Hematopoietic multipotent progenitor cell (in vitro differentiated cells): ENCODE measurements at places on chromosomes 3 and 15. TPM values are rescaled to one million over a fixed set of nuclear protein-coding genes. Genes with fewer than 3 reads are reported as not detected.
A peak's percentile ranks its signal among the peaks of the same experiment; 100 is the strongest.

DNA sequence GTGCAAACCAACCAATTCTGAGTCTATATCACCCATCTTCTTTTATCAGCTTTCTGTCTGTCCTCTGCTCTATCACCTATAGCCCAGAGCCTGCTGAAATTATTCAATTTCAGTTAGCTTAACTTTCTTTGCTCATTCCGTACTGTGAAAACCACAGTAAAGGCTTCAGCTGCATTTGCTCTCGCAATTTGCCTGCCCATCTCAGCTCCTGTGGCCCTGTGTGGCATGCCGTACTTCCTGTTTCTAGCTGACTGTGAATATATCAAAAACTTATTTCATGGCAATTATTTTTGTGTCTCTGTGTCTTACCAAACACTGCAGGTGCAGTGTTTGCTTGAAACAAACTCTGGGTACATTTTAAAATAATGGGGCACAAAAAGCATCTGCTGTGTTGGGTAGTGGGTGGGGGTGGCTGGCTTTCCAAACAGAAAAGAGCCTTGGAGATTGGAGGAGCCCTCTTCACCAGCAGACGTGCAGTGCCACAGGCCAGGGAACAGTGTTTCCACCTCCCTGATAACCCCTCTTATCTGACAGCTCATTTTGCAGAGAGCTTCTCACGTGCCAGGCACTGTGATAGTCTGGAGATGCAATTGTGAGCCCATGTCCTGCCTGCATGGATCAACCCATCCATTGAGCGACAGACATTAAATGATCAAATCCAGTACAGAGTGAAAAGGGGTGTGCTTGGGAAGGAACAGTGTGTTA lies 45.2 kb downstream of the GASK1A start:
- DNase-seq: no peak

DNA sequence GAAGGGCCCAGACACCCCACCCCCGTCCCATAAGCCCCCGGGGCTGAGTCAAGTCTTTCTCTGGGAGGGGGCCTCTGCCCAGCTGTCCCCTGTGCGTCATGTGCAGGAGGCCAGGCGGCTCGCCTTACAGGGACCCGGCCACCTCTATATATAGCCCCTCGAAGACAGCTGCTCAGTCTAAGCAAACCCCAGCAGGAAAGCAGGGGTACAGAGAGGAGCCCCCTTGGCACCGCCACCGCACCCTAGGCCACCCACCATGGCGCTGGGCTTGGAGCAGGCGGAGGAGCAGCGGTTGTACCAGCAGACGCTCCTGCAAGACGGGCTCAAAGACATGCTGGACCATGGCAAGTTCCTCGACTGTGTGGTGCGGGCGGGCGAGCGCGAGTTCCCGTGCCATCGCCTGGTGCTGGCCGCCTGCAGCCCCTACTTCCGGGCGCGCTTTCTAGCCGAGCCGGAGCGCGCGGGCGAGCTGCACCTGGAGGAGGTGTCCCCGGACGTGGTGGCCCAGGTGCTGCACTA lies at the start of gene KLHL40:
Gene KLHL40, plus strand, starts transcription at position 175 of the 519 bp plus-strand sequence. Its CDS starts 82 bp downstream, at position 257.
- DNase-seq: no peak

The PEX5L gene
- under 0.01 TPM for total RNA-seq

- no peak for DNase-seq
These were observed 188.5 kb downstream of the CADPS start for GRCh38 chr3:62686503-62687294.

GRCh38 chr3:32296251-32297204 lies 58.0 kb downstream of the CMTM8 start:
- peak; percentile 71 for DNase-seq

DNA sequence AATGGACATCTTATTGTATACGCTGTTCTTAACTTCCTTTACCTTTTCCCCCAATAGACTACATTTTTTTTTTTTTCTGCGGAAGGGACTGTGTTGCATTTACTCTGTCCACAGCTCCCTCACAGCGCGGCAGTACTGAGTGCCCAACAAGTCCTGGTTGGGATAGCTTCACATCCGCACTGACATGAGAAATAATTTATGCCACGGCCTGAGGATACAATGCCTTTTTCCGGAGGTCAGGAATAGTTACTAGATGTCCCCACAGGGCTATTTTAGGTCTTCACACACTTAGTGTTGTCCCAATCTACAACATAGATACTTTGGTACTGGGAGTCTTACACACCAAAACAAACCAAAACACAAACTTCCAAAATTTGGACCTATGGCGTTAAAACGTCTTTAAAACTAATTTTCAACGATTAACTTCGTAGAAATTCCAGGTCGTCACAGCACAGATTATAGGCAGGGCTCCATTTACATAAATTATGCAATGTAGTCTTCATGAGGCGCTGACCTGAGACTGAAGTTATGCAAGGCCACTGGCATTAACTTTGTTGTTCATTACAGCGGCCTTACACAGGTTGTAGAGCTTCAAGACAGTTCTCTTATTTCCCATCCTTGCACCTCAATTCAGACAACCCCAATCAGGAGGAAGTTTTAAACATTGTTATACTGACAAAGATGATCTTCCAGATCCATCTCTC lies 989 bp upstream of the PPIB start:
- no peak for DNase-seq

GRCh38 chr3:45927881-45928280 lies 15.4 kb upstream of the CXCR6 start:
- no peak for DNase-seq

DNA sequence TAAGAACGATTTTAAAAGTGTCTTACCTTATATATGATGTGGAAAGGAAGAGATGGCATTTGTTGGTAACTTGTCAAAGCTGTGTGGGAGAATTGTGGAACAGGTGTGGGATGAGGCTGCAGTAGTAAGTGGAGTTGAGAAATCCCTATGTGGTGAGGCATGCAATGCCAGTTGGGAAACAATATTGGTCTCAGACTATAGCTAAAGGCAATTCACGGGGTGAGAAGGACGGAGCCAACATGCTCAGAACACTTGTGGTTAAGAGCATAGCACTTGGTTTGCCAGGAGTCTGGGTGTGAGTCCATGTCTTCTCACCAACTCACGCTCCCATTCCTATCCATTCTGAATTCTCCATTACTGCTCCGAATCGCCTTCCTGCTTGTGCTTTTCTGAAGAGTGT lies 615.6 kb upstream of the ADAMTS9 start:
- no peak for DNase-seq

DNA sequence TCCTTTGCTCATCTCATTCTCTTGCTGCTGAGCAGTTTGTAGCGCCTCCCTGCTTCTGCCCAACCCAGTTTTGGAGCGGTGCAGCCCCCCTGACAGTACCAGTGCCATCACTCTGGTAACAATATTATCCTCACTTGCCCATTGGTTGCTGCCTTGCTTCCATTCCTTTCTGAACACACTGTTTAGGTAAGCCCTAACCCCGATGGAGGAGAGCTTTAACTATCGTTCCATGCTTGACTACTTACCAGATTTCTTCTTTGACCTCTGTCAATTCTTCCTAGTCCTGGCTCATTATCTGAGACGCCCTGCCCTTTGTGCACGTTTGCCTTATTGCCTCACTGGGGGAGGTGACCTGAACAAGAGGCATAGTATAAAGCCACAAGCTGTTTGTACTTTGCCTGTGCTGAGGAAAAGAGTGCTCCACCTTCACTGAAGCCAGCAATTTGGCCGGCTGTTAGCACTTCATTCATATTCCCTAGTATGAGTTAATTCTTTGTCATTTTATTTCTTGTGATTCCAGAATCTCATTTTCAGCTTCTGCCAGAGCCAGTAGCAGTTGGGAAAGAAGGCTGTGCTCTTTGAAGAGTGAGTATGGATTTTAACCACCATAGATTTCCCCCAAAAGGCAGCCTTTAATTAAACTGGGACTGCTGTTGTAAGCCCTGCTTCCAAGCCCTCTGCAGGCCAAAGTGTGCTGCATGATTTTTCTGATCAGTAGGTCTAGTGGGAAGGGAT lies 11.9 kb downstream of the ABHD6 start:
- no peak for DNase-seq

DNA sequence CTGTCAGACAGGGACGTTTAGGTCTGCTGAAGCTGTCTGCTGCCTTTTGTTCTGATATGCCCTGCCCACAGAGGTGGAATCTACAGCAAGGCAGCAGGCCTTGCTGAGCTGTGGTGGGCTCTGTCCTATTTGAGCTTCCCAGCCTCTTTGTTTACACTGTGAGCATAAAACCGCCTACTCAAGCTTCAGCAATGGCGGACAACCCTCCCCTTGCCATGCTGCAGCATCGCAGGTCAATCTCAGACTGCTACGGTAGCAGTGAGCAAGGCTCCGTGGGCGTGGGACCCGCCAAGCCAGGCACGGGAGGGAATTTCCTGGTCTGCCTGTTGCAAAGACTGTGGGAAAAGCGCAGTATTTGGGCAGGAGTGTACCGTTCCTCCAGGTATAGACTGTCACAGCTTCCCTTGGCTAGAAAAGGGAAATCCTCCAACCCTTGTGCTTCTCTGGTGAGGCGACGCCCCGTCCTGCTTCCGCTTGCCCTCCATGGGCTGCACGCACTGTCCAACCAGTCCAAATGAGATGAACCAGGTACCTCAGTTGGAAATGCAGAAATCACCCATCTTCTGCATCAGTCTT lies 71.4 kb downstream of the SPSB4 start:
- DNase-seq: no peak

DNA sequence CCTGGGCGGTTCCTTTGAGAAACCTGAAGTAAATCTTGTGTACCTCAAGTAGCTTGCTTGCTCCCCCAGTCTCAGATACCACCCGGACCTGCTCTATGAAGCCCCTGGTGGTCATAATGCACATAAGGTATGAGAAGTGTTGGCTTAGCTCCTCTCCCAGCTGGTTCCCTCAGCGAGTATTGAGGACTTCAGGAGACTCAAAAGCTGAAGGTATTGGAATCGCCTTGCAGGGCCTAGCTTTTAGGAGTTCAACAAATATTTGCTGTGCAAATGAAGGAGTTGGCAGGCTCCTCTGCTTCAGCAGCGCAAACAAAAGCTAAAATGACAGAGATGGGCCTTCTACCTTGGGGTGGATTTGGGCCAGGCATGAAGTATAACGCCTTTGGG lies 1.7 kb downstream of the CMTM8 start:
- peak; percentile 77 for DNase-seq

- no peak for DNase-seq
These were observed 77.1 kb downstream of the DUT start for GRCh38 chr15:48408327-48408726.

GRCh38 chr3:31010491-31010890 lies 116.0 kb upstream of the GADL1 start:
- no peak for DNase-seq

GRCh38 chr15:68587769-68588385 lies 9.1 kb downstream of the CORO2B start:
- DNase-seq: no peak

DNA sequence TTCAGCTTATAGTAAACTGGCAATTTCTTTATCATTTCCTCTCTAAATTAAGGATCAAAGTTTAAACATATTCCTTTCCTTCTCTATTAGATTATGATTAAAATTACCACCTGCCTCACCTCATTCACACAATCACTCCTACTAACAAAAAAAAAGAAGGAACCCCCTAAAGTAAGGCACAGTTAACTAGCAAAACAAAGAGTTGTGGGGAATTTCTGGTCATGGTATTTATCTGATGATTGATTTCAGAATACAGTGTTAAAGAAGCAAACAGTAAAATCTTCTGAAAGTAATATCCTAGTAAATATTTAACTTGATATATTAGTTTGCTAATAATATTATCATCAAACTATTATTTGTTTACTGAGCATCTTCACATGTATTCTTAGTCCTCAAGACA lies 8.8 kb downstream of the GBE1 start:
- DNase-seq: no peak

GRCh38 chr3:152113413-152113812 lies 155.3 kb upstream of the MBNL1 start:
- DNase-seq: no peak

The GPR149 gene
- not detected for total RNA-seq

DNA sequence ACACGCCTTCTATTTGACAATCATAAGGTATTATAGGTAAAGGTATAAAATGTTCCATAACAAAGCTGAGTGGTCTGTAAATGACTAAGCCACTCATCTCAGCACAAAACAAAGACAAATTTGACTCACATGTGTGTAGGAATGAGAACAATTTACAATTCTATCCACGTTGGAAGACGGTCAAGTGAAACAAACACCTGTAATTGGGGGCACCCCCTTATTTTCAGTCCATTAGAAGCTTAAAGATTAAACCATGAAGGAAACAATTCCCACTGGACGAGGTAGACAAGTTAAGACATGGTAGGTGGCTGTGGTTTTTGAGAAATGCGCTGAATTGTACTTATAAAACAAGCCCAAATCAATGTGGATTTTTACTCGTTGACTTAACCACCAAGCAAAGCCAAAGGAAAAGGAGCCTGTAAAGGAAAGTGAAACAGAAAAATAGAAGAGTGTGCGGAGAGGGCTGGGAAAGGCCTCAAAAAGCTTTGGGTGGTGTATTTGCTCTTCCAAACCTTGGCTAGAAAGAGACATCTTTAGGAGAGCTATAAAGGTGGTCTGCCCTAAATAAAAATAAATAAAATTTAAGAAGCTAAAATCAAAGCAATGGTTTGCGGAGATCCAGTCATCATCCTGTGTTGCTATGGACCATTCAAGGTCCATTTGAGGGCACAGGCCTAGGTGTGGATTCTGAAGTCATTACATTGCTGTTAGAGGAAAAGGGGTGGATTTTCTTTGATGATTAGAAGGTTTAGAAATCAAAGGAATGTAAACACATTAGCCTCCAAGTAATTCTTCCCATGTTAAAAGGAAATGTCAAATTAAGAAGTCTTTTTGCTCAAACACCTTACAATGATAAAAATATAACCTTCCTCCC lies 135.0 kb downstream of the TFG start:
- DNase-seq: no peak

DNA sequence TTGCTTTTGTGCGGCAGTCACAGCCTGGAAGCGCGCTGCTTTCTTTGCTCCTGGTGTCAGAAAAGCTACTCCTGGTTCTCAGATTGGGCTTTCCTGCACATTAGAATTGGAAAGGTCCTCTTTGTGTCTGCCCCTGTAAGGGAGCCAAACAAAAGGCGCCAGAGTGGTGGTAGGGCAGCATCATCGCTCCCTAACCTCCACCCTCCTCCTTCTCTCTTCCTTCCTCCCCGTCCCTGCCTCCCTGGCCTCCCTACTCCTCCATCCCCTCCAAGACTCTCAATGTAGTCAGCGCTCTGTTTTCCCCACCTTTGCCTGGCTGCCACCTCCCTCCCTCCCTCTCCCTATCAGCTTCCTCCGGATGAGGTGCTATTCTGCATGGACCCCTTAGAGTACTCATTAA lies 65.3 kb downstream of the SH3GL3 start:
- no peak for DNase-seq

GRCh38 chr3:37181756-37182155 lies 7.4 kb upstream of the LRRFIP2 start:
- no peak for DNase-seq

GRCh38 chr15:82810061-82810889 lies 847 bp downstream of the WHAMM start:
- peak; percentile 36 for DNase-seq
